Activated CD4-positive, alpha-beta T cell treated with anti-CD3 and anti-CD28 coated beads, Interleukin-2, amount 50 U/mL, for 4 hours (primary cell): ENCODE measurements at places on chromosomes 11 and 22.

- no peak for DNase-seq
Observed at GRCh38 chr11:102763440-102763839, 17.0 kb downstream of the MMP10 start.

DNA sequence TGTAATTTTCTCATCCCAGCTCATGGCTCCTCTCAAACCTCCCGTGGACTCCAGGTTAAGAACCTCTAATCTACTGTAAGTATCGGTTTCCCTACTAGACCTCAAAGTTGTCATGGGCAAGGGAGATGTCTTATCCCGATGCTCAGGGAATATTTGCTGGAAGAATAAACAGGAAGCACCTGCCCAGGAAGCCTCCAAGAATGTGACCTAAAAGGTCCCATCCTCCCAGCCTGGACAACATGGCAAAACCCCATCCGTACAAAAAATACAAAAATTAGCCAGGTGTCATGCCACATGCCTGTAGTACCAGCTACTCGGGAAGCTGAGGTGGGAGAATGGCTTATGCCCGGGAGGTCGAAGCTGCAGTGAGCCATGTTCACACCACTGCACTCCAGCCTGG lies 62.4 kb downstream of the APOL1 start:
- no peak for DNase-seq

DNA sequence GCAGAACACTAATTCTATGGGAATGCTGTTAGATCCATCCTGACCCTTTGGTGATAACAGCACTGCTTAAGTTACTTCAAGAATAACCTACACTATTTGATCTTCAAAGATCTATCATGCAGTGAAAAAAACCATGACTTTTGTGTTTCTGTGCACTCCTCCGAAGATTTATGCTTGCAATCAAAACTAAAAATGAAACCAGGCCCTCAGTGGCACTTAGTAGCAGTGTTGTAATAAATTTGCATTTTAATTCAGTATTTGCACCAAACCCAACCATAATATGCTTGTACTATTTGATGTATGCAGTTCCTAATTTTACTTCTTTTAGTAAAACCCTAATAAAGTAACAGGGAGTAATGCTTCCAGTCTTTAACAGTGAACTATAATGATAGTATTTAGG lies 130.7 kb downstream of the SOX6 start:
- DNase-seq = no peak

- DNase-seq = no peak
Observed at GRCh38 chr11:73542175-73542574, 55.7 kb downstream of the FAM168A start.
